Stimulated activated CD4-positive, alpha-beta T cell treated with anti-CD3 and anti-CD28 coated beads, Interleukin-15, amount 100 ng/mL, for 1 hour (primary cell): ENCODE measurements at places on chromosomes 7 and 10.

DNA sequence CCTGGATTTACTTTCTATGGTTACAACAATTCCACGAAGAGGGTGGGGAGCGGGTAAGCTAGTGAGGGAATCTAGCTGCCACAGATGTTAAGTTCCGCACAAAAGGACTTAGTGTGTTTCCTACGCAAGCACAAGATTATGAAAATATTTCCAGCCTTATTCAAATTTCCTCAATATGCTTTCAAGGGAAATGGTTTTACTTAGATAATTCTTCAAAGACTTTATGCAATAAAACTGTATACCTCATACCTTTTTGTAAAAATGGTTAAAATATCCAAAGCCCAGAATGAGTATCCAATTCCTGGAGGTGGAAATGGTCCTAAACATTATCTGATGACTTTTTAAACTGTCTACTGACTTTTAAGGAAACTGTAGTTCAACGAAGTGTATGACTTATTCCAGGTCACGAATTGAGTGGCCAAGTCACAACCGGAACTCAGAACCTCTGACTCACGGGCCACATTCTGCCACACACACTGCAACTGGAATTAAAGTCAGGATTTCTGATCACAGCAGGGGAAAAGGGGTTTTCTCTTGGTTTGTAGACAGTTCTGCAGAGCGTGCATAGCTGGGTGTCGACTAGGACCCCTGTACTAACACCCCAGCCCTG lies 20.2 kb upstream of the INSIG1 start:
- DNase-seq: no peak

DNA sequence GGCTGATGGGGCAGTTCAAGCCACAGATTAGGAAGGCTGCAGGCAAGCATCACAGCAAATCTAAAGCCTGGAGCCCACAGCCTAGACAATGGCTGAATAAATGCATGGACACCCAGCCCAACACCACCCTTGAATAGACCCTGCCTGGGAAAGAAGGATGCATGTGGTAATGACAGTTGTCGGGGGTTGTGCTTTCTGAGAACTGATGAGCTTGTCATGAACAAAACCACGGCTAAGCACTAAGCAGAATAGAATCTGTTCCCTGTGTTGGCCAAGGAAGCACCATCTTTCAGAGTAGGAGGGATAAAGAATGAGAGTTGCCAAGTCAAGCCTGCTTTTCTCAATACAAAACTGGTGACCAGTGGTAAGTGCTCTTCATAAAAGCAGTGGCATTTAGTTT lies 66.1 kb upstream of the JCAD start:
- no peak for DNase-seq

DNA sequence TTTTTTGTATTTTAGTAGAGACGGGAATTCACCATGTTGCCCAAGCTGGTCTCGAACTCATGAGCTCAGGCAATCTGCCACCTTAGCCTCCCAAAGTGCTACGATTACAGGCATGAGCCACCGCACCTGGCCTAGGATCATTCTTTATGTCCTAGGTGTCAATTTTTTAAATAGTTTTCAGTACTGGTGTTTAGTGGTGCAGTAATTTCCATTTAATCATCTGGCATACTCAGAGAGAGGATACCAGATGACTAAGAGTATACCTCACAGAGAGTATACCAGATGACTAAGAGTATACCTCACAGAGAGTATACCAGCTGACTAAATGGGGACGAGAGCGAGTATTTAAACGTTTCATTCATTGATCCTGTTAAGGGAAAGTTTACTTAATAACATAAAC lies 37.3 kb upstream of the TMEM248 start:
- DNase-seq: no peak

DNA sequence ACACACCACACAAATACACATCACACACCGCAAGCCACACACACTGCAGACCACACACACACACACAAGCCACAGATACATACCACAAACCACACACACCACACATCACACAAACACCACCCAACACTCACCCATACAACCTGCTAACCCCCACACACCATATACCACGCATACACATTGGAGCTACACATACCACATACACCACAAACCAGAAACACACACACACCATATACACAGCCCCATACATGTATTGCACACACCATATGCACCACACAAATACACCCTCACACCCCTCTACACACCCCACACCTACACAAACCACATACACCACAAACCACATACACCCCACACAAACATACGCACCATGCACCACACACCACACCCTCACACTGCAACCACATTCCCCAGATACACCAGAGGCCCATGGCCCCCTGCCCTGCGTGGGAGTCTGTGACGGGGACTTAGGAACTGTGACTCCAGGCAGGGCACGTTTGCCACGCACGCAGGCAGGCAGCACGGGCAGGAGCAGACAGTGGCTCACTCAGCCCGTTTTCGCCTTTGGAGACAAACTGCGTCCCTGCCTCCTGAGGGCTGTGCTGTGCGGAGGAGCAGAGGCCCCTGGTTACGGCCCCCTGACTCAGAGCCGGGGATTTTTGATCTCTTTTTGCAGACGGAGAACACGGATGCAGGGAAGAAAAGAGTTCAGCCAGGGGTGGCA lies 52.6 kb downstream of the TMEM209 start:
- DNase-seq: no peak

DNA sequence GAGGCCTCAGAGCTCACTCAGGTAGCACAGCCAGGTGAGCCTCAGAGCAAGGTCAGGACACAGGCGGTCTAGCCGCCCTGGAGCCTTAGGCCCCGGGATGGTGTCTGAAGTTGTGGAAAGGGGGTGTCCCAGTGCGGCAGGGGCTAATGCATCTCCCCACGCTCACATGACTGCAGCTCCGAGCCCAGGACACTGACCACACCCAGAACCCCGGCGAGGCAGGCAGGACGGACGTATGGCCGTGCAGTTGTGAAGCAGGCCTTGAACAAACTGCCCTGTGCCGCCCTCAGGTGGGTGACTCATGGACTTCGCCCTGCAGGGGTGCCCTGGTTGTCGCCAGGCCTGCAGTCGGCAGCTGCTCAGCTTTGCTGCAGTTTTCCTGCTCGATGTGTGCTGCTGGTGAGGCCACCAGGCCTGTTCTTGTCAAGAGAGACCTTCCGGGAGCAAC lies 5.0 kb upstream of the PRKAR1B start:
- no peak for DNase-seq

DNA sequence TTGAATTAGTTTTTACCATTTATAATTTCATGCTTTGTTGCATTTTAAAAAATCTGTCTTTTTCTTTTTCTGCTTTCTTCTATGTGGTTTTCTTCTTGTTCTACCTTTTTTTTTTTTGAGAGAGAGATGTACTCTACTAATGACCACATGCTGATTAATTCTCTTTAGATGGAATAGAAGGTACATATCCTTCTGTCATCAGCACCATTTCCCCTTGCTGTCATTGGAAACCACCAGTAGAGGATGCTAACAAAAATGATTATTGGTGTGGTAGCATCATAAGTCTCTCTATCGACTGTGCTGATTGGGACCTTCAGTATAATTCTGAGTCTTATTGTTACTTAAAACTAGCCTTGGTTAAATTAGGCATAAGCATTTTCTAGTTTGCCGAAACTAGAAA lies 3.6 kb downstream of the ZEB1 start:
- DNase-seq: no peak

GRCh38 chr10:68086910-68087684 lies 12.0 kb upstream of the HERC4 start:
- DNase-seq: no peak

DNA sequence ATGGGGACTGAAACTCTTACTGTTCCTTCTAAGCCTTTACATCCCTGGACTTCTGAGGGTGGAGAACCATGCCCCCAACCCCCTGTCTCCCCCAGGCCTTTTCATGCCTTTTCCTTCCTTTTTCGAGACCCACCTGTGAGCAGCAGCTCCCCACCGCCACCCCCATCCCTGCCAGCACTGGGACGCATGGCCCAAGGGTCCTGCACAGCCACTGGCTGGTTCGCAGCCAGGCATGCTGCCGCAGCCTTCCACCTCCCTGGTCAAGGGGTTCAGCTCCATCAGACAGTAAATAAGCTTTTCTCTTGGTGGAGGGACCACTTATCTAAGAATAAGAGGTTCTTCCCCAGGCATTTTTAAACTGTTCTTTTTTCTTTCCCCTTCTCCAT lies 584.4 kb downstream of the GRM8 start:
- no peak for DNase-seq

GRCh38 chr7:131225619-131226513 lies 101.8 kb upstream of the MKLN1 start:
- DNase-seq: no peak

- no peak for DNase-seq
Observed at GRCh38 chr7:47227762-47228177, 354.1 kb downstream of the TNS3 start.

DNA sequence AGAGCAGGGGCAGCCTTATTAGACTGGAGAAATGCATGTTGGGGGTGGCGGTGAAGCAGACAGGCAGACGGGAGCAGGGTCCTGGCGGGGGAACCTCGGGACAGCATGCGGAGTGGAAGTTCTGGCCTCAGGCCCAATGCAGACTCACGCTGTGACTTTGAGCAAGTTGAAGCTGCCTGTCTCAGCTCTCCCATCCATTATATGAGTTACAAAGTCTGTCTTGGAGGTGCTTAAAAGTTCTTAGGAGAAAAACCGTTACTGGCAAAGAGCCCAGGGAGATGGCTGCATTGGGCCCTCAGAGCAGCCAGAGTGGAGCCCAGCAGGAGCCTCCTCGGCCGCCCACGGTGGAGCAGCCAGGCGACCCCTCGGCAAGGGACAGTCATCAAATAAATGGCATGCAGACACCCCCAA lies 509.5 kb downstream of the PLXNA4 start:
- DNase-seq: no peak

DNA sequence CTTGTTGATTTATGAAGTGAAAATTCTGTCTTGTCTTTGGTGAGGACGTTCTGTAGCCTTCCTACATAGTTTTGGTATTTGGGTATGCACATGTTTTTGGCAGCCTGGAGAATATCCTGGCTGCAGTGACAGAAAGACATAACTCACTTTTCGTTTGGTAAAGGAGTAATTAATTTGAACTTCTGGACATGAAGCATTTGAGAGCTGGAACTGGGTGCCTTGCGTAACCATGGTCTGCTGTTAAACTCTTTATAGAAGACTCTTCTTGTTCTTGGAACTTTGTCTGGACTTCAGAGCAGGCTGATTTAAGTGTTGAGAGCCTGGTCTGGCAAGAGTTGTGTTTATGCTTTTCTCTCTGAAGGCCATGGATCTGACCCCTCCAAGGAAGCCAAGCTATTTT lies 231.3 kb downstream of the LRMDA start:
- DNase-seq: no peak

DNA sequence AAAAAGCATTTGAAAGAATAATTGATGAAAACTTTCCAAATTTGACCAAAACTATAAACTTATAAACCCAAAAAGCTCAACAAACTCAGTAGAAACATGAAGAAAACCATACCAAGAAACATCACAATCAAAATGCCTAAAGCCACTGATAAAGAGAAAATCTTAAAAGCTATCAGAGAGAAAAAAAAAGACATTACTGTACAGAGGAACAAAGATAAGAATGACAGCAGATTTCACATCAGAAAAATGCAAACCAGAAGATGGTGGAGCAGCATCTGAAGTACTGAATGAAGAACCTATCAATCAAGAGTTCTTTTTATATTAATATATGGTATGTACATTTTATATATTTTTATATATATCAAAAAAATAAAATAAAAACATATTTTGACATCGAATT lies 2.4 kb upstream of the GPAM start:
- DNase-seq: no peak

- no peak for DNase-seq
Observed at GRCh38 chr7:106947244-106947728, 82.2 kb downstream of the PIK3CG start.

DNA sequence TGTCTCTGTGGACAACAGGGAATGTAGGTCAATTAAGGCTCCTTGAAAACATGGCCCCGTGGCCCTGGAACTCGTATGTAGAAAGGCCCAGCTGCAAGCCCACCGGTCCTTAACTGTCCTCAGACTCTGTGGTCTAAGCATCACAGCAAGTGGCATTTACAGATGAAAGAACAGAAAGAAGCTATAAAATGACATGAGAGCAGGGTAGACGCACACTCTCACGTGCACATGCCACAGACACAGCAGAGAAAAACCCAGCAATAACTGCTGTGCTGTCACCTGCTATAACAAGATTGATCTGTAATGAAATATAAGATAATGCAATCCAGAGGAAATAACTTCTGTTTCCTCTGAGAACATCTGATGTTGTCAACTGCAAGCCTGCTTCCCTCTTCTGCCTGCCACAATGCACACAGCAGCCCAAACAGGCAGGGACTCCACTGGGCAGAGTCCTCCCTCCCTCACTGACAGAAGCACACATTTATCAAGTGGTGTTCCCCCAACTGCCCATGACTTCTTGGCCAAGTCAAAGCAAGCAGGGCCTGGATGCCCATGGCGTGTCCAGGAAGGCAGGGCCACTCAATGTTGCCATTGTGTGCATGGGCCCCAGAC lies 63.9 kb downstream of the GFRA1 start:
- no peak for DNase-seq

DNA sequence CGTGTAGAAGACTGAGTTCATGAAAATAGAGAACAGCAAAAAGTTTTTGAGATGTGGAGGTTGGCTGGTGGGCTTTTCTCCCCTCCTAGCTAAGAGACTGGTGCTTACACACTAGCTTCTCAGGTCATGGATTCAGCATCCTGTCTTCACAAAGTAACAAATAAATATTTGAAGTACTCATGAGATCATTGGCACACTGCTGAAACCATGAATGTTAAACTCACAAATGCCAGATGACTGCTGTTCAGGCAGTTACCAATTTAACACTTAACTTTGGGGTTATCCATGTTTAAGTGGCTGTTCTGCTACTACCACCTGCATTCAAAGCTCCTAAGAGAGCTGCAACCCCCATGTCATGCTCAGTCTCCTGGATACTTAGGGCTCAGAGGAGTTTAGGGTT lies 119.0 kb upstream of the BET1 start:
- DNase-seq: no peak

DNA sequence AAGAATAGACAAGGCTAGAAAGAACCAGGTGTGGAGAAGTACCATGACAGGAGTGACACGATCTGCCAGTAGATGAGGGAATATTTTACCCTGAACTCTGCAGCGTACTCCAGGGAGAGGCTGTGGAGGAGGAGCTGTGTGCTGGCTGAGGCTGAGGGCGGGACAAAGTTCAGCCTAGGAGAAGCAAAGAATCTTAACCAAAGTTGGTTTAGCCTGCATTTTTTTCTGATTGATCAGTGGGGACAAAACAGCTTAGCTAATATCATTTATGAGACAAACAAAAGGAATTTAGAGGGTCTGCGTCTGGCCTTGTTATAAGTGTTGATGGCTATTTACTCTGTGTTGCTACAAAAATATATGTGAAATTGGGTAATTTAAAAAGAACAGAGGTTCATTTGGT lies 5.2 kb upstream of the NPSR1 start:
- no peak for DNase-seq
